Naive thymus-derived CD4-positive, alpha-beta T cell (primary cell): ENCODE measurements at places on chromosomes 11 and 22. TPM values are rescaled to one million over a fixed set of nuclear protein-coding genes. Genes with fewer than 3 reads are reported as not detected.

DNA sequence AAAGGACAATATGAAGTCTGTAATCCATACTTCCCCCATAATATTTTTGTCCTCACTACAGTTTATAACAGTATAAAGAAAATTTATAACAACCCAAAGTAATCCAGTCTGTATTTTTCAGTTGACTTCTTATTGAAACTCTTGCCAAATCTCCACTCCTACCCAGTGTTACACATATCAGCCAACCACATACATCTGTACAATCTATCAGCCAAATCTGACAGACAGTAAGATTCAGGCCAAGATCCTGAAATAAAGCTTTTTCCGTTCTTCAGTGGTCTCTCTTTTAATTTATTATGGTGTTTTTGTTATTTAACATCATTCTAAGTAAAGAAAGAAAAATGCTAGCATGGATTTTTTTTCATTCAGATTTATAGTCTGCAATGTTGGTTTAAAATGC, 2370.9 kb upstream of the RAG2 start:
- DNase-seq: no peak

- DNase-seq: no peak
Observed at GRCh38 chr11:64778223-64778472, 194 bp downstream of the SF1 start.

DNA sequence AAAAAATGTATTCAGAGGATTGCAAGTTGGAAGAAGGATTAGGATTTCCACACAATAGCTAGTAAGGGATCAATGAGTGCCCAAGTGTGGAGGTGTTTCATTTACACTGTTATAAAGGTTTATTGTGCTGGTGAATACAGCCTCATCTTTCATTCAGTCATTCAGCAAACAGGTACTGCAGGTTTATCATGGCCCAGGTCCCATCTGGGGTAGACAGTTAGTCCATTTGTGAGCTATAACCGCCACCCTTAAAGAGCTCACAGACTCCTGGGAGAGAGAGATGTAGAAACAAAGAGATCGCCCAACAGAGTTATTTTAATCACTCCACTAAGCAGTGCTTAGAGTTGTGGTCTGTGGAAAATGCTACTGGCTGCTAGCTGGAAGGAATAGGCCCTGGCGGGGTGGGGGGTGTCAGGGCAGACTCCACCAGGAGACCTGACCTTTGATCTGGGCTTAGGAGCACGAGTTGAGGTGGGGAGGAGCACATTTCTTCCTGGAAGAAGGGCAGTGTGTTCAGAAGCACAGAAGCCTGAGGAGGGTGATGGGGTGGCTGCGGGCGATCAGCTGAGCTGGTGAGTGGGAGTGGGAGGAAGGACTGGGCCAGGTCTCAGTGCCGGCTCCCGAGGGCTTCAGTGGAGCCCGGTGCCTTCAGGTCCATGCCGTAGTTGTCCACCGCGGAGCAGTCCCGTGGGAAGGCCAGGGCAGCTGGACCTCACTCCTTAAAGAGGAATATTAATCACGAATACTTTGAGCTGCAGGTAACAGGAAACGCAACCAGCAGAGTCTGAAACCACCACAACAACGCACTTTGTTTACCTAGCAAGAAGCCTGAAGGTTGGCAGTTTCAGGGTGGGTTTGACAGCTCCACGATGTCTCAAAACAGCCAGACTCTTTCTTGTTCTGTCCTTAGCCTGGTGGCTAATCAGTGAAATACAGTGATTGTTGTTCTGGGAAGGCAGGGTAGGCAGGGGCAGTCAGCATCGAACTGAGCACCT, 11.2 kb downstream of the TOM1 start:
- DNase-seq: no peak

Gene PNPLA5
- polyA plus RNA-seq: not detected

DNA sequence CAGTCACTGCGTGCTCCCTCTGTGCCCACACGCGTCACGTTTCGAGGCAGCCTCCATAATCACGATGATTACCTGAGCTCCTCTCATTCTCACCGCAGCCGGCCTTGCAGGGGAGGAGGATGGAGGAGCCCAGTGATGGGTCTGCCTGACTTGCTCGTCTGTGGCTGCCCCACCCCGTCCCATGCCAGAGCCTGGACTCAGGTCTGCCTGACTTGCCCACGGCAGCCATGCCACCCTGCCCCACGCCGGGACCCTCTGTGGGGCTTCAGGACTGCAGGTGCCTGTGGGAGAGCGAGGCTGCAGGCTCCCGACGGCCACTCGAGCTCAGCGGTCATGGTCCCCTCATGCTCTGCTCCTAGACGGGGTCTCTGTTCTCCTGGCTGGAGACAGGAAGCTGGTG, 1025.1 kb downstream of the BRD1 start:
- DNase-seq: no peak
